ENCODE measurements at places on chromosomes 11 and 22.

GRCh38 chr22:35634015-35634414 lies 14.2 kb upstream of the APOL6 start:
- no peak for DNase-seq

GRCh38 chr11:124311269-124311668 lies 2.5 kb downstream of the OR8D1 start:
- no peak for DNase-seq

DNA sequence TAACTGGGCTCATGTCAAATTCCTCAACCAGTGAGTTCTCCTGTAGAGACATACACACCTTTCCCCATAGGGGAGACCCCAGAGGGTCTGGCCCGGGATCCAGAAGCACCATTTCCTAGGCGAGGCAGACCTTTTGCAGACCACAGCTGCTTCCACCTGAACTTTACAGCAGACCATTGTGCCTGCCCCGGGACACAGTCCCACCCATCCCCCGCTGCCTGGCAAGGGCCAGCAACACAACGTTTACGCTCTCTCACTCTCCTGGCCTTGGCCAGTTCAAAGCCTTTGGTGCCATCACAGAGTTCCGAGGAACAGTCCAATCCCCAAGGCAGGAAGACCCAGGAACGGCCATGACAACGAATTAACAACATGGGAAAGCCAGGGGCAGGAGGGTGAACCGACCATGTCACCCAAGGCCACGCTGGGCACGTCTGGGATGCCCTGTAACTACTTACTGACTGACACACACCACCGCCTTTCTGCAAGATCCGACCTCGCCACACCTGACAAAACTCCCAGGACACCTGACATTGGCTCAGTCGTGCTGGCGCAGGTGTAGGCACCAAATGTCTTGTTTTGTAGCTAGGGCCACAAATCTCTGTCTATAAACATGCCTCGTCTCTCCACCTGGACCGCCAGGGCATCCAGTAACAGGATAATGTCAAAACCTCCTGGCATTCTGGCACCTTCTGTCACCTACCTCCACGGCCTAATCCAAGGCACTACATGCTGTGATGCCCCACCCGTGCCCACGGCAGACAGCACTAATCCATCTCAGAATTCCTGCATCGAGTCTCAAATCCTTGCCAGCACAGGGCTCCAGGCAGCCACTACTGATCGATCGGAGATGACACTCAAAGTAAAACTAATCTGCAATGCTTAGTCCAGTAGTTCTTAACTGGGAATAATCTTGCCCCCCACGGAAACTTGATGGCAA lies 51.3 kb downstream of the MYH9 start:
- DNase-seq: no peak

- no peak for DNase-seq
Measured at GRCh38 chr11:78219493-78220217, 30.9 kb downstream of the USP35 start.

DNA sequence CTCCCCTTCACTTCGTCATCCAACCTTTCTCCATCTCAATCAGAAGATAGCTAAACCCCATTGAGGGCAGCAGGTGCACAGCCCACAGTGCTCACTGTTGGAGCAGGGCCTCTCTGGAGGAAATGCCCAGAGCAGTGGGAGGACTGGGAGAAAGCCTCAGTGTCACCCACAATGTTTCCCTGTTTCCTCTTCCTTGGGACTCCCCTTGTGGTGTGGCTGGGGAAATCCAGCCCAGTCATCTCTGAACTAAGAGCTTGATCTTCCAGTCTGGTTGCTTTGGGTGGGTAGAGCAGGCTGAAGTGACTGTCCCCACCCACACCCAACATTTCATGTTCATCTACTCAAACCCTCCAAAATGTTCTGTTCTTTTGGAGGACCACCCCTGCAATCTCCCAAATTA lies 29.8 kb upstream of the EED start:
- DNase-seq: no peak

GRCh38 chr11:41119484-41119883 lies 340.0 kb downstream of the LRRC4C start:
- DNase-seq: no peak

- DNase-seq: no peak
Measured at GRCh38 chr11:1982873-1983600, 14.6 kb downstream of the H19 start.

DNA sequence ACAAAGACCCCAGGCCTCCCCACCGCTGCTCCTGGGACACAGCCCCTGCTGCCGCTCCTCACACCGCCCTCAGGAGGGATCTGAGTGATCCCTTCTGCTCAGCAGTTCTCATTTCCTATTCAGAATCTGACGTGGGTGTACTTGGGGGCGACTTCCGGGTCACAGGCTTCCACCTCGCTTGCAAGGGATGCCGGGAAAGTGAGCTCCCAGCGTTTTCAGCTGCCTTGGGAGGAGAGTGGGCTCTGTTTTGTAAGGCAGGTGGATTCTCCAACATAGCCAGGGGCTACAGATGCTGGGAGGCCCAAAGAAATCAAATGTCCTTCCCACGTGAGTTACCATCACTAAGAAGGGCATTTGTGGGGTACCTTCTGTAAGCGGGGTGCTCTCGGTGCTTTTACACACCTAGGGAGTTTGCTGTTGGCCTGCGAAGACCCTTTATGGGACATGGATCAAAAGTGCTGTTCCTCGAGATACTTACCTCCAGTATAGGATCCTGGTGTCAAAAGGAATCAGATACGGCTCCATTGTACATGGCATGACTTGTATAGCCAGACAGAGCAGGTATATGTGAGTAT lies 9.7 kb upstream of the LRRC10B start:
- DNase-seq: no peak

DNA sequence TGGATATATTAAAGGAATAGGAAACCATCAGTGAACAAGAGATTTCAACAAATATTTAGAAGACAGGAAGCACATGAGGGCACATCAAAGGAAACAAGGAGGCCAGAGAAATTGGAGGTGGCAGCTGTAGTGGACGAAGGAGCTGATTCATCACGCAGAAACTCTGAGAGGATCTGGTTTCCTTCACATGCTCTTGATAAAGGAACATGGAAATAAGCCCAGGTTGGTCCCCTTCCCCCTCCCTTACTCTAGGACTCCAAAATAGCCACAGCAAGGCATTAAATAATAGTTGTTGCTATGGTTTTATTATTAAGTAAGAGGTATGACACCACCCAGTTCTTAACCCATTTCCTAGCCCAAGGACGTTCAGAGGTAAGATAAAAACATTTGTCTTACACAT lies 11.3 kb downstream of the IZUMO1R start:
- no peak for DNase-seq

DNA sequence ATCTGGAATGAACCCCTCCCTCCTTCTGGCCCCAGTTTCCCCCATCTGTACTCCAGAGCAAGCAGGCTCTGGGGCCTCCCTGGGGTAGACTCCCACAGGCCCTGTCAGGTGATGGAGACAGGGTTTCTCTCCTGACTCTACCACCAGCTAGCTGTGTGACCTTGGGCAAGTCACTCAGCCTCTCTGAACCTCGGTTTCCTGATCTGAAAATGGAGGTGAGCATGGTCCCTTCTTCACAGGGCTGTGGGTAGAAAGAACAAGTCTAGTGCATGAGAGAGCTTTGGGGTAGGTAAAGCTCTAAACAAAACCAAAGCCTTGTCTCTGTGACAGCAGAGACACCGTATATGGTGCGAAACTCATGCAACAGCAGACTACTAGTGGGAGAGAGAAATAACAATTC lies 5.6 kb downstream of the CD5 start:
- DNase-seq: no peak

GRCh38 chr11:68342459-68343158 lies 30.2 kb downstream of the LRP5 start:
- no peak for DNase-seq

GRCh38 chr22:48780597-48781277 lies 1046.9 kb downstream of the BRD1 start:
- no peak for DNase-seq

- DNase-seq: no peak
Measured at GRCh38 chr22:49957826-49958365, 2.7 kb upstream of the PIM3 start.

DNA sequence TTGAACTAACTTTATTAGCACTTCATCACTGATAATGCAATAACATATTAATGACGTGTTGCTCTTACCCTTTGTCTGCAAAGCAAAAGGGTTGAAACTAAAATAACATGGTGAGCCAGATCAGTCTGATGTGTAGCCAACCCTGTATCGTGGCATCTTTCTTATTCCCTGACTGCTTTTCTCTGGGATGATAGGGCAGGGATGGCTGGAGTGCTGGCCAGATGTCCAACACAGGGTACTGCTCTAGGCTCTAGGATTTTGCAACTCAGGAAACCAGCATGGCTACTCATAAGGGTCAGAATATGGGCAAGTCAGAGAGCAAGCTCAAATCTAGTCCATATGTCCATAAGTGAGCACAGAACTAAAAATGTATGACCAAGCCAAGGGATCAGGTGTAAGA lies 129.1 kb downstream of the SLC17A6 start:
- no peak for DNase-seq

- DNase-seq: no peak
Measured at GRCh38 chr22:40588726-40589125, 47.8 kb downstream of the MRTFA start.

DNA sequence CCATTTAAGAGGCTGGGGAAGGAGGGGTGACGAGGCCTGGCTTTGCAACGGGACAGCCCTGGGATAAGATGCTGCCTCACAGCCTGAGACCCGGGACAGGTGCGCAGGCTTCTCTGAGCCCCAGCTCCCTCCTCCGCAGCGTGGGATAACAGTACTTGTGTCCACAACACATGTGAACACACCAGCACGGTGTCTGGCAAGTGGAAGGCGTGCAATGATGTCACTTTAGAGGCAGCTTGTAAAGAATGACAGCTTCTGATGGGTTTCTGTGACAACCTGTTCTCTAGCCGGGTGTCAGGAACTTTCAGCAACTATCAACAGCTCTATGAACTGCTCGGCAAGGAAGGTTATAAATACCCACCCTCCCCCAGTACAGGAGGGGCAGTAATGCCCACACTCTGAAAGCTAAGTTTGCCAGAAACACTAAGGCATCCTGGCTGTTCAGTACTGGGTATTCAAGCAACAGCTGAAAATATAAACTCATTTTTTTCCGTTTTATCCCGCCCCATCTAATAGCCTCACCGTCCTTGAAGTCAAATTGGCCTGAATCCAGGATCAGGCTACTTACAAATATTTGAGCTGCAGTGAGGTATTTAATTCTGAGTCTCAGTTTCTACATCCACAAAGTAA lies 59.7 kb downstream of the MYH9 start:
- DNase-seq: no peak

DNA sequence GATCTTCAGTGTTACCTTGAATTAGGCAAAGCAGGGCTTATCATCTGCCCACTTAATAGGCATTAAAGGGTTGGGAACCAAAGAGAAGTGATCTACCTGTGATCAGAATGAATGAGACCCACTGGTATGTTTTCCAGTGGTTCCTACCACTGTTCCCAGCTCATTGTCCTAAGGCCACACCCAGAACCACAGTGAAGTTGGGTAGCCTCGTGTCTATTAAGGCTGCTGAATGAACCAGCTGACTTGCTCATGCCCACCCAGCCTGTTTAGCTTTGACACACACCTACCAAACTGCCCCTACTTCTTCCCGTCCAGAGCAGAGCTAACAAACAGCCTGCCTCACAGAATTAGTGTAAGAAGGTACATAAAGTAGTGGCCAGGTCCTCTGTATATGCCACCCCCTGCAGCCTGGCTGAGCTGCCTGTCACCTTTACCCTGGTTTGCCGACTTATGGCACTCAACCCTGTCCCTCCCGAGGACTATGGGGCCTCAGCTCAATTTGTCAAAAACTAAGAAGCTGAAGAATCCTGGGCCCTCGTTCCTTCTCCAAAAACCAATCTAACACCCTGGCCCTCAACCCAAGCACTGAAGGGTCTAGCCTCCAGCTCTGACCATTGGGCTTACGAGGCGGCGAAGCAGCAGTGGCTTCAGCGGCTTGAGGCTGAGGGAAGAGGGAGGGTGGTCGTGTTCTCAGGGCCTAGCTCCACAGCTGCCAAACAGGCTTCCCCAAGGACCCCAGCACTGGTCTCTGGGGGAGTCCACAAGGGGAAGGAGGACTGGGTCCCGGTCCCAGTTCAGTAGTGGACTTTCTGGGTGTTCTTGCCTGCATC lies 9.8 kb downstream of the UCP2 start:
- DNase-seq: no peak

- DNase-seq: no peak
Measured at GRCh38 chr11:125680747-125681146, at the start of gene ACRV1. ACRV1 (minus strand) TSS chr11:125680847; CDS start chr11:125680780, 67 bp downstream.

GRCh38 chr22:23698673-23699235 lies 7.9 kb downstream of the RGL4 start:
- no peak for DNase-seq

DNA sequence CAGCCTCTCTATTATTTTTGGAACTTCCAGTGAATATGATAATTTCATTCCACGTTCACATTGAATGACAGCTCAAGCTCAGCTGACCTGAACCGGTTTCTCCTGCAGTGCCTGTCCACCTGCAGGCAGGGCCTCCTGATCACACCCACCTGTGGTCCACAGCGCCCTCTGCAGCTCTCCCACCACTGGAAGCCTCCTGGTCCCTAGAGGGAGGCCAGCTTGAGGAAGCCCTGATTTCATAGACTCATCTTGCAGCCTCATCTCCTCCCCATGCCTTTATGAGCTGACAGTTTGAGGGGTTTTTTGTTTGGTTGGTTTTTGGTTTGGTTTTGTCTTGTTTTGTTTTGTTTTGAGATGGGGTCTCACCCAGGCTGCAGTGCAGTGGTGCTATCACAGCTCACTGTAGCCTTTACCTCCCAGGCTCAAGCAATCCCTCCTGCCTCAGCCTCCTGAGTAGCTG lies 29.9 kb upstream of the MALAT1 start:
- peak; percentile 41 for DNase-seq

- no peak for DNase-seq
Measured at GRCh38 chr22:45889093-45889538, 87.8 kb downstream of the WNT7B start.

DNA sequence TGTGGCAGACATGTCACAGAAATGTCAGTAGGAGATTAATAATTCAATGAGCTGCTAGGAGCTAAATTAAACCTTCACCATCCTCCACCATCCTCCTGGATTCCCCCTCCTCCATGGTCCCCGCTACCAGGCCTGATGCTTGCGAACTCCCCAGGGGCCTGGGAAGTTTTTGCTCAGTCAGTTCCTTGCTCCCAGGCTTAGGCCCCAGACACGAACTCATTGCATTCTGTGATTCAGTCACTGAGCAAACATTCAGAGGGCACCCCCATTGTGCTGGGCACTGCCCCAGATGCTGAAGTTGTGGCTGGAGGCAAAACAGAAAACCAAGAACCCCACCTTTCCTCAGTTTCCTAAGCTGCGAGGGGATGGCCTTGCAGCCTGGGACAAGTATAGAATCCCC lies 14.3 kb downstream of the NPTXR start:
- no peak for DNase-seq

DNA sequence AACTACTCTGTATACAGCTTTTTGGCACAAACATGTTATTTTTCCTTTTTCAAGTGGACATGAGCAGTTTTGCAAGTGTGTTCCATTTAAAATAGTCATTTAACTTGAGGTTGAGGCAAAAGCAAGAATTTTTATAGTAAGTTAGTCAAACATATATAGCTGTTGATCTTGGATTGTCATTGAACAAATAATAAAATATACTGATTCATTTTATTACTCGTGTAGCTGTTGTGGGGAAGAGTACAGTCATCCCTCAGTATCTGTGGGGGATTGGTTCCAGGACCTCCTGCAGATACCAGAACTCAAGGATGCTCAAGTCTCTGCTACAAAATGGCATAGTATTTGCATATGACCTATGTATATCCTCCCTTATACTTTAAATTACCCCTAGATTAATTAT lies 45.3 kb downstream of the EXT2 start:
- DNase-seq: no peak

Data from NCI-H748 treated with DMSO at 0.1 percent for 48 hours (cell line).